ENCODE measurements at places on chromosomes 7 and 10. TPM values are rescaled to one million over a fixed set of nuclear protein-coding genes. Genes with fewer than 3 reads are reported as not detected.
A peak's percentile ranks its signal among the peaks of the same experiment; 100 is the strongest.

The C7orf57 gene
- total RNA-seq, result not detected

The ARHGAP21 gene
- total RNA-seq, result 26.7 TPM

The CCDC172 gene
- total RNA-seq, result not detected

The DNTT gene
- total RNA-seq, result not detected

The HKDC1 gene
- 0.65 TPM for total RNA-seq

The ATE1 gene
- total RNA-seq, result 20.1 TPM

DNA sequence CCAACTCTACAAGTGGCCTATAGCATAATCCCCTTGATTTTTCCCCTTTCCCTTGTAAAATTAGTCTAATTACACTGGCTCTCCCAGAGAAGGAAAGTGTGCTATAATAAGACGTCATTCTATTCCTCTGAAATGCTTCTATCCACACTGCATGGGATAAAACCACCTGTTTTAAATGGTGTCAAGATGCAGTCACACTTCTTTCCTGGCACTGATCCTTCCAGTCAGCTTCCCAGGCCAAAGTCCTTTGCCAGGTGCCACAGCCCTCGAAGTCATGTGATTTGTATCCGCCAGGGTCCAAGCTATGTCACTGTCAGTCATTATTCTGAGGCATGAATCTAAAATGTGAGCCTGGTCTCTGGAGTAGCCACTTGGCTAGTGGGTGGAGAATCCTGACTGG lies 169.0 kb upstream of the KIAA1217 start:
- DNase-seq, result no peak

DNA sequence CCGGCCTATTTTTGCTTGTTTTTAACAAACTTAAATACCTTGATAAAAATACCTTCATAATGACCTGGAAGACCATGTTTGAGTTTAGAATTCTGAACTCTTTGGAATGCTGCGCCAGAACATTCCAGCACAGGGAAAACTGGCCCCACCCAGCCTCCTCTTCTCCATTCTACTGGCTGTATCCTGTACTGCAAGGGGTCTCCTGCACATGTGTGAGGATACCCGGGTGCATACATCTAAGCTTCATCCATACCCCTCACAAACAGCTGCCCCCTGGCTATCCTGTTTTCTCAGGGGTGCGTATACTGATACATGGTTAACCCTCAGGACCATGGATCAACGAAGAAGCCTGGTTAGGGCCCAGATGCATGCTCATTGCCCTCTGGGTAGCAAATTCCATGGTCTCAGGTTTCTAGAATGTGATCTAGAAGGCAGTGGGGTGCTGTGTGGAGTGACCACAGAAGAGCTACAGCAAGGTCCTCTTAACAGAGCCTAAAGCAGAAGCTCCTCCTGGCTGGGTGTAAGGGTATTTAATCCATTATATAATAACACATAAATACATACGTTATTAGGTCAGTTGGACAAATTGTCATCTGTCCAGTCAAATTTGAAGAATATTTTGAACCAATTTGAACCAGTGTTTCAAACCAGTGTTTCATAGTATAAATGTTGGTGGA lies 26.1 kb downstream of the HACD1 start:
- DNase-seq, result no peak

DNA sequence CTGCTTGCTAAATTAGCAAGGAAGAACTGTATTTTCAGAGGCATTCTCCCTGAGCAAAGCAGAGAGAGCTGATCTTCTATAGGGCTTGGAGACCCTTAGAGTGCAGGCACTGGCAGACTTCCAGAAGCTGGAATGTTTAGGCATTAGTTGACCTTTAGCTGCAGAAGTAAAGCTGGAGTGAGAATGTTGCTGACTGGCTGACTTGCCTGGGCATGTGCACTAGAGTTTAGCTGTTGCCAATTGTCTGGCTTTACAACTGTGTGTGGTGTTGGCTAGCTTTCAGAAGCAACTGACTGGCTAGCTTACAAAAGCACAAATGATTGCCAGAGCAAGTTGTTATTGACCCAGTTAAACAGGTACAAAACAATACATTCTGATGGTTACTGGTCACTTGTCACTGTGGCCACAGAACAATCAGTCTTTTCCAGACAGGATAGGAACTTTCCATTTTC lies 25.1 kb downstream of the FAM13C start:
- peak; percentile 72 for DNase-seq

- DNase-seq, result no peak
Measured at GRCh38 chr7:139854803-139855497, 25.9 kb downstream of the TBXAS1 start.

GRCh38 chr10:125797994-125798662 lies 22.5 kb upstream of the MMP21 start:
- DNase-seq, result no peak

DNA sequence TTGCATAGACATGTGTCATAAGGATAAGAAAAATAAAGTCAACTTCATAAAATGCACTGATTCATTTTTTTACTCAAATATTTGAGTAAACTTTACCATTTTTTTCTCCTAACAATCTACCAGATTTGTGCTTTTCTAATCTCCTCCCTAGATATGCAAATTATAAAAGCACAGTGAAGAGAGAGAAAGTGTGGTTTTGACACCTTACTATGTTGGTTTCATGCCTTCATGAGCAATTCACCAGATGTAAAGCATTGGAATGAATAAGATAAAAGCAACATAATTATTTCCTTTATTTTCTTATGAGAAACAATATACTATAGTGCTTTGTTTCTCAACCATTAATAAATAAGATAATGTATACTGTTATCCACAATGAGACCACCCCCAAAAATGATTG lies 432.5 kb upstream of the PCDH15 start:
- no peak for DNase-seq

- DNase-seq, result peak; percentile 84
Measured at GRCh38 chr10:102120142-102120990, at the start of gene LDB1. Gene LDB1, minus strand, starts transcription at chr10:102120368. Its CDS starts 258 bp downstream, at chr10:102120110.

GRCh38 chr7:102845346-102845745 lies 67.5 kb upstream of the LRRC17 start:
- no peak for DNase-seq

- DNase-seq, result no peak
Measured at GRCh38 chr7:22302951-22303423, 54.0 kb downstream of the RAPGEF5 start.
